ENCODE measurements at places on chromosomes 5 and 9.

GRCh38 chr5:129857116-129857515 is 47.1 kb upstream of the CHSY3 start:
- no peak for DNase-seq

- no peak for DNase-seq
Observed at GRCh38 chr9:114433086-114433485, 45.3 kb upstream of the AKNA start.

- DNase-seq: no peak
Observed at GRCh38 chr9:69292078-69292477, 32.9 kb upstream of the ENTREP1 start.

DNA sequence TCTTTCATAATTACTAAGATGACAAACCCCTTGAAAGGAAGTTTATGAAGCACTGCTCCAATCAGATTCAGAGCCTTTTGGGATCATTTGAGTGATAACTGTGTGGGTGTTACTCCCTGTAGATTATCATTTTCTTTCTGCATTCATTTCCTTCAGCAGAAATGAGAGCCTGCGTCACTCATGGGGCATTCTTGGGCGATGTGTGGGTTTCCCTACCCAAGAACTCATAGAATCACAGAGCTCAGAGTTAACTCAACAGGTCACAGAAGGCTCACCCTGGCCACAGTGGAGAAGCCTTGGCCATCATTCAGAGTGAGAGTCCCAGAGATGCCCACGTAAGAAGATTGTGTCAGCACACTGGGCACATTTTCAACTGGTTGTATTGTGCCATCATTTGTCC is 401.9 kb downstream of the TLE4 start:
- DNase-seq: no peak
